ENCODE measurements at places on chromosomes 1 and 21. TPM values are rescaled to one million over a fixed set of nuclear protein-coding genes. Genes with fewer than 3 reads are reported as not detected.

DNA sequence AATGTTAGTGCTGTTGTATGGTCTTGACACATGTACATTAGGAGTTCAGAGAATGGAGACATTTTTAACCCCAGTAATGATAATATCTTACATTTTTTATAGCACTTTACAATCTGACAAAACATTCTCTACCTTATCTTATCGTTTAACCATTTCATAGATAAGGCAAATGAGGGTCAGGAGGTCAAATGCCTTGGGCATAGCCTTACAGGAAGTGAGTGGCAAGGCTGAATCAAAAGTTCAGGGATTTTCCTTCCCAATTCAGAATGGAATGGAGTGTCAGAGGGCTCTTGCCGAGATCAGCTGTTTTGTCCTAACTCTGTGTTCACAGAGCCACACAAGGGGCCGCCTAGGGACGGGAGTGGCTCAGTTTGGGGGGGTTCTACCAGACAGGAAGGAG, 57.6 kb upstream of the AK4 start:
- DNase-seq, result no peak

DNA sequence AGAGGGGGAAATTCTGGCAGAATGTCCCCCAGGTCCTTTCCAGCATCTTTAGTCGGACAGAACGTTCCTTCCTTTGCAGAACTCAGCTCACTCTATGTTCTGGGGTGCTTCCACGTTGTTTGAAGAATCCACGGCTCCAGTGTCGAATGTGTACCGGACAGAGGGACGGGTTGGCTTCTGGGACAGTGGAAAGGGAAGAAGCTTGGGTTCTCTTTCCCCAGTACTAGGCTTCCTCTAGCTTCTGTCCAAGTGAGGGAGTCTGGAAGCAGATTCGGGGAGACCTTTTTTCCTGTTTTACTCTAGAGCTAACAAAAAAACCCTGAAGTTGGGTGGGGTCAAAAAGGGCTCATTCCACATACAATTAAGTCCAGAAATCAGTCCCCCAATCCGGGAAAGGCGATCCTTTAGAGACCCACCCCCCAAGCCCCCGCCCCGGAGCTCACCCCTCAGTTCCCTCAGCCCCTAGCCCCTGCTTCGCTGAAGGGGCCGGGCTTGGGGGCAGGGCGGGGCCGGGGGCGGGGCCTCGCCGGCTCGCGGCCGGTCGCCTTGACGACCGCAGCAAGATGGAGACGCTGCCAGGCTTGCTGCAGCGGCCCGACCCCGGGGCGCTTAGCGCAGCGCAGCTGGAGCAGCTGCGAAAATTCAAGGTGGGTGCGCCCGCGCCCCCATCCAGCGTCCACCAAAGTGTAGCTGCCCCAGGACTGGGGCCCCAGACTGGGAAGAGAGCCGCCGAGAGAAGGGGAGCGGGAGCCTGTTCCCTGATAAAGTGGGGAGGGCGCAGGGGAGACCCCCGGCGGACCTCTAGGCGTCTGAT, at the start of gene RIIAD1:
Gene RIIAD1, plus strand, starts transcription at position 549 of the 814 bp plus-strand sequence. Its CDS starts 15 bp downstream, at position 564.
- DNase-seq, result no peak

The DLGAP3 gene
- 0.83 TPM for total RNA-seq

DNA sequence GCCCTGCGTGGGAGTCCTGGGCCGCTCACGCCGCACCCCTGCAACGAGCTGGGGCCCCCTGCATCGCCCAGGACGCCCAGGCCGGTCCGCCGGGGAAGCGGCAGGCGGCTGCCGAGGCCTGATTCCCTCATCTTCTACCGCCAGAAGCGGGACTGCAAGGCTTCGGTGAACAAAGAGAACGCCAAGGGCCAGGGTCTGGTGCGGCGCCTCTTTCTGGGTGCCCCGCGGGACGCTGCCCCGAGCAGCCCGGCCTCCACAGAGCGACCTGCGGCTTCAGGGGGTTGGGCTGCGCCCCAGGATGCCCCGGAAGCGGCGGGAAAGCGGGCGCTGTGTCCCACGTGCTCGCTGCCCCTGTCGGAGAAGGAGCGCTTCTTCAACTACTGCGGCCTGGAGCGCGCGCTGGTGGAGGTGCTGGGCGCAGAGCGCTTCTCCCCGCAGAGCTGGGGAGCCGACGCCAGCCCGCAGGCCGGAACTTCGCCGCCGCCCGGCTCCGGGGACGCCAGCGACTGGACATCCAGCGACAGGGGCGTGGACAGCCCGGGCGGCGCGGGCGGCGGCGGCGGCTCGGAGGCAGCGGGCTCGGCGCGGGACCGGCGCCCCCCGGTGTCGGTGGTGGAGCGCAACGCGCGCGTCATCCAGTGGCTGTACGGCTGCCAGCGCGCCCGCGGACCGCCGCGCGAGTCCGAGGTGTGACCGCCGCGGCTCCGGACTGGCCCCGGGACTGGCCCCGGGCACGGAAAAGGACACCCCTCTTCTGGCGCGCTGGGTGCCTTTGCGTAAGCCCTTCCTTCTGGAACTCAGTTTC, 2.7 kb downstream of the FAM110D start:
- DNase-seq, result no peak

GRCh38 chr1:198326915-198327314, 170.1 kb downstream of the NEK7 start:
- no peak for DNase-seq

The GPBP1L1 gene
- total RNA-seq, result 103 TPM

GRCh38 chr1:165586398-165586797, 42.6 kb downstream of the LRRC52 start:
- no peak for DNase-seq

The RCAN3 gene
- 6.6 TPM for total RNA-seq

The ACTN2 gene
- 16.2 TPM for total RNA-seq
